ENCODE measurements at places on chromosomes 4 and X.

GRCh38 chr4:151429957-151430570 is 21.1 kb downstream of the FHIP1A start:
- no peak for DNase-seq

DNA sequence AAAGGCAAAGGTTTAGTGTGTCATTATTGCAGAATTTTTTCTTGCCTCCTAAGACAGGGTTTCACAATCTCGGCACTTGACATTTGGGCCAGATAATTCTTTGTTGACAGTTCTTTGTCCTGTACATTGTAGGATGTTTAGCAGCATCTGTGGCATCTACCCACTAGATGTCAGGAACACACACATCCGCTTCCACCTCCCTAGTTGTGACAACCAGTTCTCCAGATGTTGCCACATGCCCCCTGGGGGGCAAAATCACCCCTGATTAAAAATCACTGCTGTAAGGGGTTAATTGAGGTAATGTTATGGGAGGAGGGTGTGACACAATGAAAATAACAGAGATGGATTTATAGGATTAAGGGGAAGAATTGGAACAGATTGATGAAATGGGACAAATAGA is 75.3 kb downstream of the HMGB2 start:
- DNase-seq, result no peak

GRCh38 chr4:54169176-54169575 is 59.9 kb upstream of the PDGFRA start:
- DNase-seq, result peak; percentile 90

GRCh38 chr4:11194431-11194830 is 234.3 kb downstream of the HS3ST1 start:
- DNase-seq, result no peak

GRCh38 chr4:173448608-173449379 is 49.9 kb upstream of the SCRG1 start:
- DNase-seq, result peak; percentile 78

DNA sequence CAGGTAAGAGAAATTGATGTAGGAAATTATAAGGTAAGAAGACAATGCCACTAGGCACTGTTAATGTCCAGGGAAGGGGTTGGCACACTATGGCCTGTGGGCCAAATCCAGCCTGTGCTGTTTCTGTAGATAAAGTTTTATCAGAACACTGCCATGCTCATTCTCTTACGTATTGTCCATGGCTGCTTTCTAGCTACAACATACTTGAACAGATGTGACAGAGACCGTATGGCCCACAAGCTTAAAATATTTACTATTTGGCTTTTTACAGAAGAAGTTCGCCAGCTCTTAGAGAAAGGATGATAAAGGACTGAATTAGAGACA is 168.0 kb downstream of the CDS1 start:
- DNase-seq, result no peak

DNA sequence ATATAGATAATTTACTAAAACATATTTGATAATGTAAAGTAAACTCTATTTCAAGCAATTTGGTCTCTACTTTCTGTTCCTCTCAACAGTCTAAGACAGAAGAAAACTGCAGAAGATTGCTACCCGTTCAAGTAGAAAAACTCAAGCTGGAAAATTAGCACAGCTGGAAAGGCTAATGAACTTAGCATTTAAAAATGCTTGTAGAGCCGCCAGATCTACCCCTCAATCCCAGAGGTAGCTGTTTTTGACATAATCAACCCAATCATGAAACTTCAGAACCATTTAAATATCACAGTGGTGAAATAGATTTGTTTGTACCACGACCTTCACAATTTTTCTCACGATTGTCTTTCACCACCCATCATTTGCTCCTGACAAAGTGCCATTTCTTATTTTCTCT is 479.5 kb downstream of the SPRY1 start:
- no peak for DNase-seq

GRCh38 chrX:9656277-9656676 is 109.4 kb downstream of the GPR143 start:
- DNase-seq, result no peak

DNA sequence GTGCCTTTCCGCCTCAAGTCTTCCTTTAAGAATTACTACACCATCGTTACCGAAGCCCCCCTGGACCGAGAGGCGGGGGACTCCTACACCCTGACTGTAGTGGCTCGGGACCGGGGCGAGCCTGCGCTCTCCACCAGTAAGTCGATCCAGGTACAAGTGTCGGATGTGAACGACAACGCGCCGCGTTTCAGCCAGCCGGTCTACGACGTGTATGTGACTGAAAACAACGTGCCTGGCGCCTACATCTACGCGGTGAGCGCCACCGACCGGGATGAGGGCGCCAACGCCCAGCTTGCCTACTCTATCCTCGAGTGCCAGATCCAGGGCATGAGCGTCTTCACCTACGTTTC is 2.2 kb downstream of the PCDH10 start:
- DNase-seq, result no peak

Data from LHCN-M2 (cell line).